ENCODE measurements at places on chromosomes 12 and 14.

DNA sequence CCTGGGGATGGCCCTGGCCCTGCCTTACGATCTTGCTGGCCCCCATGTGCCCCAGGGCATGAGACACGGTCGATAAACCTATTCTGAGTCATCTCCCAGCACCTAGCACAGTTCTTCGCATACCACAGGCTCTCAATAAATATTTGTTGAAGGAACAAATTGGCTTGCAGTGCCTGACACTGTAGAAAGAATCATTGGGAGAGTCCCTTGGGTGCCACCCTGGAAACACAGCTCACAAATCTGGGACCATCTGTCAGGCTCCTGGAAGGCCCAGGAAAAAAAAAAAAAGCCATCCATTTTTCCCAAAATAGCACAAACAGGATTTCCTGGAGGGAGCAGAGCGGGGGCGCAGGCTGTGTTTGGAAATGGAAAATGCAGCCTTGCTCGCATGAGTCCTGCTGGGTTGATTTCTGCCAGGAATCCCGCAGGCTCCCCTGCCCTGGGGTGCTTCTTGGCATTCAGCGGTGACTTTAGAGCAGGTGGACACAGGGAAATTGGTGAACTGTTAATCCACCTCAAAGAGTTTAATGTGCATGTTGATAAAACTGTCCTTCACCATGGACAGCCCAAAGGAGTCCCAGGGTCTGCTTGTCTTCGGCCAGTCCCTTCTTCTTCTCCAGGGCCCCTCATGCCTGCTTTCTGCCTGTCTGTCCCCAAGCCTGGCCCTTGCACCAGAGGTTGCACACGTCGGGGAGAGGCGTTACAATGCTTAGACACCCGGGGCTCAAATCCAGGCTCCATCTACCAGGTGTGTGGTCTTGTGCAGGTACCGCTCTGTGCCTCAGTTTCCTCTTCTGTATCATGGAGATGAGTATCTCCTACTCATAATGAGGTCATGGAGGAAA, 106.1 kb upstream of the RFLNA start:
- DNase-seq, result no peak

DNA sequence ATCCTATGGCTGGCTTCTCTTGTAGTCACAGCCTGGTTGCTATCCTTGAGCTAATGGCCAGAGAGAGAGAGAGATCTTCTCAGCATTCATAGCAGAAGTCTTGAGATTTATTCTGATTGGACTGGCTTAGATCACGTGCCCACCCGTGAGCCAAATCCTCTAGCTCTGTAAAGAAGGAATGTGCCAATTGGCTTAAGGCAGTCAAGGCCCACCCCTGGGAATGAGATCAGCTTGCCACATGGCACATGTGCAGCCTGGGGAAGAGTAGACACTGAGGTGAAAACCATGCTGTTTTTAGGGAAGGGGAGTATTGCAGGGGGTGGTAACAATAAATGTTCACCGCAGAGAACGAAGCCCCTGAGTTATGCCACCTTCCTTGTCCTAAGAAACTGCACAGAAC, 36.3 kb downstream of the PLEKHG7 start:
- no peak for DNase-seq

- DNase-seq, result no peak
Measured at GRCh38 chr14:97180304-97181200, 383.4 kb downstream of the VRK1 start.

GRCh38 chr12:31021809-31022494, 51.7 kb upstream of the DDX11 start:
- no peak for DNase-seq

- DNase-seq, result no peak
Measured at GRCh38 chr12:68100241-68100640, 59.3 kb downstream of the IFNG start.

DNA sequence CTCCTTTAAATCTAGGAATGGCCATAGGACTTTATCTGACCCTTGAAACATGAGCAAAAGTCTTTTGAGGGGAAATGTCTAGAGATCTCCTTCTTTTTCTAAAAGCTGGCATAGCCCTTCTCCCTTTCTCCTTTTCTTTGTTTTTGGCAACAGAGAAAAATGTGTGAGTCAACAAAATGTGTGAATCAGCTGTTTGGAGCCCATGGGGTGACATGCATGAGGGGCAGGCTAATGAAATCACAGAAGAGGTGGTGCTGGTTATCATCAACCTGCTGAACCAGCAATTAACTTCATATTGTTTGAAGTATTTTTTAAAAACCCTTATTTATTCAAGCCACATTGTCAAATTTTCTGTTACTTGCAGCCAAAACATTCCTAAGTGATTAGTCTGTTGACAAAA, 132.3 kb downstream of the CCDC59 start:
- no peak for DNase-seq

DNA sequence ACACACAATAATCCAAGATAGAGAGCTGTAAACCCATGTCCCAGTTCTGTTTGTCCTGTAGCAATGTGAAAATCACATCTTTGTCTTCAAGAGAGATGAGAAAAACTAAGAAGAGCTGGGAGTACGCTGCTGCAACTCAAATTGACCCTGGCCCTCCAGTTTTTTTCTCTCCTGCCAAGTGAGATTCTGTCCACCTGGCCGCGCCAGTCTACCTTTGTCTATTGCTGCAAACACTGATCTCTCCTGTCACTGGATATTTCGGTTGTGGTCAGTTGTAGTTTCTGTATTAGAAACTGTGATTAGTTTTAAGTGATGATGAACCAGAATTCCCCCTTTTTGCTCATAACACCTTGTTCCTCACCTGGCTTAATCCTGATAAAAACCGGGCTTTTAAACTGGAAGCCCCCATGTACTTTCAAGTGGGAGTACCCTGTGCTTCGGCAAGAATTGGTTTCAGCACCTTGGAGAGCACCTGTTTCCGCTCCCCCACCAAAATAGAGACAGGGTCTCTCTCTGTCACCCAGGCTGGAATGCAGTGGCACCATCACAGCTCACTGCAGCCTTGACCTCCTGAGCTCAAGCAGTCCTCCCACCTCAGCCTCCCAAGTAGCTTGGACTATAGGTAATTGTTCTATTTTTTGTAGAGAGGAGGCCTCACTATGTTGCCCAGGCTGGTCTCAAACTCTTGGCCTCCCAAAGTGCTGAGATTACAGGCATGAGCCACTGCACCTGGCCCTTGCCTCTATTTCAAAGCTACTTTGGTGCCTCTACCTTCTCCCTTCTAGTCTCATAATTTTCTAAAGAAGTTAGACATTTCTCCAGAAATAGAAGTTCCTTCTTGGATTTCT, 156.8 kb downstream of the PHETA1 start:
- no peak for DNase-seq

GRCh38 chr12:107590814-107591375, 94.7 kb upstream of the PWP1 start:
- no peak for DNase-seq

DNA sequence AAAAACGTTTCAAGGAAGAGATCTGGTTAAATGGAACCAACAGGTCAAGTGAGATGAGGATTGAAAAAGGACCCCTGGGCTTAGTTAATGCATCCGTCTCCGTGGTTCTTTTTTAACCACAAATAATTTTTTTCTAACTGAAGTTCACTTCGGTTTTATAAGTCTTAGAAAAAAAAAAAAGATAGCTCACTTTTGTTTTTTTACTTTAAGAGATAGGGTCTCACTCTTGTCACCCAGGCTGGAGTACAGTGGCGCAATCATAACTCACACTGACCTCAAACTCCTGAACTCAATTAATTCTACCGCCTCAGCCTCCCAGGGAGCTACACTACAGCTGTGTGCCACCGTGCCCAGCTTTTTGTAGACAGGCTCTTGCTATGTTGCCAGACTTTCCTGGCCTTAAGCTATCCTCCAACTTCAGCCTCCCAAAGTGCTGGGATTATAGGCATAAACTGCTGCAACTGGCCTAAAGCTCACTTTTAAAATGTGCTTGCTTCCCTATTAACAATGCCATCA, 11.8 kb downstream of the HNRNPC start:
- no peak for DNase-seq
